ENCODE measurements at places on chromosomes 11 and 22.

DNA sequence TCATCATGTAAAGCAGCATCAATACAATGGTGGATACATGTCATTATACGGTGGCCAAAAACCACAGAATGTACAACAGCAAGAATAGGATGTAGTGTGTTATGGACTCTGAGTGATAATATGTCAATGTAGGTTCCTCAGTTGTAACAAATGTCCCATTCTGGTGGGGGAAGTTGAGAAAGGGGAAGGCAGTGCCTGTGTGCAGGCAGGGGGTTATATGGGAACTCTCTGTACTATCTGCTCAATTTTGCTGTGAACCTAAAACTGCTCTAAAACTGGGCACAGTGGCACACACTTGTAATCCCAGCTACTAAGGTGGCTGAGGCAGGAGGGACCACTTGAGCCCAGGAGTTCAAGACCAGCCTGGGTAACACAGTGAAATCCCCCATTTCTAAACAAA is 5.9 kb downstream of the CHKA start:
- DNase-seq, result no peak

DNA sequence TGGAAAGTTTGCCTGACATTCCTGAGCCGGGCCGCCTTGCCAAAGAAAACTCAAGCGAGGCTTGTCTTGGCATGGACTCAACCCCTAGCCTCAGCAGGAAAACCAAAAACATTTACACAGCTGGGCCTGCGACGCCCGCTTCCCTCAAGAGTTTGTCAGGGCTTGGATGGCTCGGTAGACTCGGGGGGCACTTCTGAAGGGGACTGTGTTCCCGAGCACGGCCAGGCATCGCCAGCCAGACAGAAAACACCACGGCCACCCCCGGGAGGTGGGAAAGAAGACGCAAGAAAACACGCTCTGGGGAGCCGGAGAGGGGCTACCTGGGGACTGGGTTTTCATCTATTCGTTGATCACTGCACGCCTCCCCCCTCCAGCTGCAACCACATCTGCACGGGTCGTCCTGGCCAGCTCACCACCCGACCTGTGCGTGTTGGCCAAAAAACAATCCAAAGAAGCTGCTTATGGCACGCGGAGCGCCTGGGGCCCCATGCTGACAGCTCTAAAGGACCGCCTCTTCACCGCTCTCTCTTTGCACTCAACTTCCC is 380.7 kb downstream of the MN1 start:
- no peak for DNase-seq

GRCh38 chr11:62404435-62404834 is 14.4 kb upstream of the SCGB1A1 start:
- DNase-seq, result no peak

- no peak for DNase-seq
These were observed 532.3 kb downstream of the DLG2 start for GRCh38 chr11:85094795-85095194.

DNA sequence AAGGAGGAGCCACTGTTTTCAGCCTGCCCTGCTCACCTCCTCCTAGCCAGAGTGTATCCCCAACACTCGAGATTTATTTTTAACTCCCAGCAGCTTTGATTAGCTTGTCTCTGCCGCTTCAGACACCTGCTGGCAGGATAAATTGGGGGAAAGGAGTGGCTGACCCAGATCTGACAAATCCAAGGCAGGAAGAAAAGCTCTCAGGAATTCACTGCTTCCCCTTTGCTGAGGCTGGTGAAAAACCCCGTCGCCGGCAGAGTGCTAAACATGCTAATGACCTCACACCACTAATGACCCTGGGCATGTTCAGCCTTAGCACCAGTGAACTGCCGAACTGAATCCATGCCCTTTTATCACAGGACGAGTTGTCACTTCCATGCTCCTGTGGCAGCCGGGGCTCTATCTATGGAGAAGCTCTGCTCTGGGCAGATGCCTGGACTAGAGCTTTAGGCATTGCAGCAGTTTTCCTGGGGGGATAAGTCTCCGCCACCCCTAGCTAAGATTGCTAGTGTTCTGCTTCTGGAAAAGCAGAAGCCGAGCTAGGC is 52.2 kb downstream of the FEZ1 start:
- no peak for DNase-seq

DNA sequence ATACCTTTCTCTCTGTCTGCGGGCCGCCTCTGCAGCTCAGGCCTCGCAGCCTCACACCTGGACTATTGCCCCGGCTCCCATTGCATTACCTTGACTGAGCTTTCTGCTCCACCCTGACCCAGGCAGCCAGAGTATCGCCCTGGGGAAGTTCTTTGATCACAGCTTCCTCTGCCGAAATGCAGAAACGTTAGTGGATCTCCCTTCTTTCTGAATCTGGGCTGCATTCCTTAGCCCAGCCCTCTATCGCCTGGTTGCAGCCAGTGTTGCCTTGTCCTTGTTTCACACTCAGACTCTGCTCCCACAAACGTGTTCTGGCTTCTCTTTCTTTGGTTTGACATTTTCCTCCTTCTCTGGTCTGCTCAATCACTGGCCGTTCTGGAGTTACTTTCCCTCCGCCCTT is 195.7 kb downstream of the ADAMTS15 start:
- no peak for DNase-seq

DNA sequence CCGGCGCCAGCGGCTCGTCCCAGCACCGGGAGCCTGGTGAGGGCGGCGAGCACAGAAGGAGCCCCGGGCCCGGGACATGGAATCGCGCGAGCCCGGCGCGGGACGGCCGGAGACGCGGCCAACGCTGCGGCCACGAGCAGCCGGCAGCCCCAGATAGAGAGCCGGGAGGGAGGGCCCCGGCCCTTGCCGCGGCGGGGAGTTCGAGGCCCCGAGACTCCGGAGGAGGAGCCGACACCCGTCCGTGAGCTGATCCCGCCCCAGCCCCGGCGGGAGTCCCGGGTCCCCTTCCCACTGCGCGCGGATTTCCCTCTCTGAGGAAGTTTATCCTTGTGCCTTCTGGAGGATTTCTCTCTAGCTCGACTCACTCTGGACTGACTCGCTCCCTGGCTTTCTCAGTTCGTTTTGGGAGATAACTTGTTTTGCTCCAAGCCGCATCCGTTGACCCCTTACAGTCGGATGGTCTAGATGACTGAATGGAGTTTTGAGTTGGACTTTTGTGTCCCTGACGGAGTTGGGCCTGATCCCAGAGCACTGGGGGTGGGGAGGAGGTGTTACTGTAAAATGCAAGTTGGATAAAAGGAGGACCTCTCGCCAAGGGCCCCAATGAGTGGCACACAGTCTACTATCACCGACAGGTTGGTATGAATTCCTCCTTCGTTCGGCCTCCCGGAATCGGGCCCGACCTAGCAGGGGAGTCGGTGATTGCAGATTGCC is 585 bp downstream of the ARHGEF12 start:
- no peak for DNase-seq

DNA sequence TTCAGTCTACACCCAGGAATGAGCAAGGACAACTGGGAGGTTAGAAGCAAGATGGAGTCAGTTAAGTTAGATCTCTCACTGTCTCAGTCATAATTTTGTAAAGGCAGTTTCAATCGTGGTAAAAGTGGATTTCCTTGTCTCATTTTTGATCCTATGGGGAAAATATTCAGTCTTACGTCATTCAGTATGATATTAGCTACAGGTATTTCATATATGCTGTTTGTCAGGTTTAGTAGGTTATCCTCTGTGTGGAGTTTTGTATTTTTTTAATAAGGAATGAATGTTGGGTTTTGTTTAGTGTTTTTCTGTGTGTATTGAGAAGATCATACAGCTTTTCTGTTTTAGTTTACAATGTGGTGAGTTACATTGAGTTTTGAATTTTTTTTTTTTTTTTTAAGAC is 11.8 kb downstream of the SPECC1L start:
- DNase-seq, result no peak

Data from NCI-H2081 treated with DMSO at 0.1 percent for 48 hours (cell line).